CD4-positive, alpha-beta T cell treated with Interleukin-15 for 4 hours (primary cell): ENCODE measurements at places on chromosomes 16 and 17.
A peak's percentile ranks its signal among the peaks of the same experiment; 100 is the strongest.

DNA sequence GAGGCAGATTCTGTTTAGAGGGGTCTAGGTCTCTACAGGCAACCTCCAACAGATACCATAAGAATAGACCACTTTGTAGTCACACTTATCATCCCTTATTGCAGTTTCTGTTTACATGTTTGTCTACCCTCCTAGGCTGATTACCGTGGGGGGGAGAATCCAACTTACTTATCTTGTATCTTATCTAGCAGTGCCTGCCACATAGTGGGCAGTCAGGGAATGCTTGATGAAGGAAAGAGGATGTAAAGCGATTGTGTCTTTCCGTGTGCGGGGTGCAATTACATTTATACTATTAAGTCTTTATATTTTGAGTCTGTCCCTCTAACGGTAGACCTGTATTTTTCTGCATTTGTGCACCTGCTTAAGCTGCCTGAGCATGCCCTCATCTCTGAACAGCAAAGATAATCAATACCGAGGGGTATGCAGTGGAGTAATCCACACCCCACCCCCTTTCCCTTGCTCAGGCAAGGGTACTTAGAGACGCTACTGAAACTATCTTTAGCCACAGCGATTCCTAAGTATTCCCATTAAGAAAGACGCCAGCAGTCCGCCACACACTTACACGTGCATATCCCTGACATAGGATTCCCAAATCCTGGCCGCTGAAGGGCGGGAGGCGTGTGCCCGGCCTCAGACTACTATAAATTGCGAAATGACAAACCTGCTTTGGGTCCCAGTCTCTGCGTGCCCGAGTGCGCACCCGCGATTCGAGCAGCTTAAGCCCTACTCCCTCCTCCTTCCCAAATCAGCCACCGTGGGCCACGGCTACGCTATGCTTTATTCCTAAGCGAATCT, 635 bp upstream of the AATF start:
- no peak for DNase-seq

GRCh38 chr16:12815361-12815760, 11.7 kb upstream of the CPPED1 start:
- DNase-seq = no peak

DNA sequence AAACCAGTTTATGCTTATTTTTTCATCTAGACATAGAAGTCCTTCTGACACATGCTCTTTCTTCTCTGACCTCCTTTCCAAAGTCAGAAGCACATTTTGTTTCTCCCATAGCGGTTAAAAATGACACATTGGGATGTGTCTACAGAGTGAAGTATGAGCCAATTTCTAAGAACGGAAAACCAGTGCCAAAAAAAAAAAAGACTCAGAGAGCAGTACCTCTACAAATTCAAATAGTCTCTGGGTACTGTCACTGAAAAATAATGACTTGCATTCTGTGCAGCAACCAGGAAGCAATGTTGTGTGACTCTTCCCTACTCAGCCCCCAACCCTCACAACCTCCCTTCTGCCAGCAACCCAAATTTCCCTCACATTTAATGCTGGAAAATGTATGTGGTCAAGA, 145.5 kb upstream of the PMFBP1 start:
- DNase-seq = no peak

GRCh38 chr16:2523801-2524231, 3.6 kb downstream of the AMDHD2 start:
- no peak for DNase-seq

DNA sequence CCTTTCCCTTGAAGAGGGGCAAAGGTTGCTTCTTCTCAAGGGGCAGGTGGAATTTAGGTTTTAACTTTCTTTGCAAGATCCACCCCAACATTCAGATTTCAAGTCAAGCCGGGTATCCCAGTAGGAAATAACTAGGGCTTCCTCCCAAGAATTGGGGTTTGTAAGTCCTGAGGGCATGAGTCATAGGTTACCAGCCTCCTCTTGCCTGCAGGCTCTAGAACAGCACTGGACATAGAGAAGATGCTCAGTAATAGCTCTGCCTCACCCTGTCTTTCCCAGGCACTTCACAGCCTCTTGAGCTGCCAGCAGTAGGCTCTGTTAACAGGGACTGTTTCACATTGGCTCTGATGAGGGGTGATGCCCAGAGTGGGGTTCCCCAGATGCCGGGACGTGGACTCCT, 35.8 kb upstream of the ZFP90 start:
- no peak for DNase-seq

DNA sequence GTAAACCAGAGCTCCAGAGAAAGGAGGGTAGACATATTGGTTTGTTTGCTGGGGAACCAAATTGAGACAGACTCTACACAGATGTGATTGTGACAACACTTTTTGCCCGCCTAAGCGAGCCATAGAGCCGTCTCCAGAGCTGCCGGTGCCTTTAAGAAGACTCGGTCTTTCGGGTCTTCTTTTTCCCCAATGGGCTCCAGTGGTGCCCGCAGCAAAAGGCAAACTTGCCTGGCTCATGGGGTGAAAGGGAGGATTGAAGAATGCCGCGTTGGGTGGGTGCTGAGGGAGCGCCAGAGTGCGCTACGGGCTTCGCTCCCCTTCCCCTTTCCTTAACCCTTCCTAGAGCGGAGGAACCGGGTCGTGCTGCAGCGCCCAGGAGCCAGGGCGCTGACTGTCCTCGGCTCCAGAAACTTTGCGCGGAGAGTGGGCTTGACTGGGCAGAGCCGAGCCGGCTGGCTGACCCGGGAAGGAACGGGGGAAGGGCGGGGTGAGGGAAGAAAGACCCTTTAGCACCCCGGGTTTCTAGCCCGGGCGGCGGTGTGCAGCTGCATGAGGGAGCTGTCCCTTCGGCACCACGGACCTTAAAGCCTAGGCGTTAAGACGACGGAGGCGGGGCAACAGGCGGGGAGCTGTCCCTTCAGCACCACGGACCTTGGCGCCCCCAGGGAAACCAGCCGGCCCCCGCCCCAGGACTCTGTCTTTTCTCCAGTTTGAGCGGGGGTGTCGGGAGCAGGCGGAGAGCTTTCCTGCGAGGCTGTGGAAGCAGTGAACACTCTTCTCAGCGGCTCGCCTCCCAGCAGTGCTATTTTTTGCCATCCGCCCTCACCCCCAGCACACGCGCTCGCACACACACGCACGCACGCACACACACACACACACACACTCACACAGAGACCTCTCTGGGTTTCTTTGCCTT, at the start of gene CACNG3:
Gene CACNG3 (plus strand): TSS at position 880 of the 916 bp plus-strand sequence. CDS start 420 bp downstream, outside the sequence.
- DNase-seq = peak; percentile 9
